ENCODE measurements at places on chromosomes 6 and 20.
A peak's percentile ranks its signal among the peaks of the same experiment; 100 is the strongest.

GRCh38 chr6:157989541-157990289, 8.1 kb downstream of the SYNJ2 start:
- peak; percentile 59 for DNase-seq

DNA sequence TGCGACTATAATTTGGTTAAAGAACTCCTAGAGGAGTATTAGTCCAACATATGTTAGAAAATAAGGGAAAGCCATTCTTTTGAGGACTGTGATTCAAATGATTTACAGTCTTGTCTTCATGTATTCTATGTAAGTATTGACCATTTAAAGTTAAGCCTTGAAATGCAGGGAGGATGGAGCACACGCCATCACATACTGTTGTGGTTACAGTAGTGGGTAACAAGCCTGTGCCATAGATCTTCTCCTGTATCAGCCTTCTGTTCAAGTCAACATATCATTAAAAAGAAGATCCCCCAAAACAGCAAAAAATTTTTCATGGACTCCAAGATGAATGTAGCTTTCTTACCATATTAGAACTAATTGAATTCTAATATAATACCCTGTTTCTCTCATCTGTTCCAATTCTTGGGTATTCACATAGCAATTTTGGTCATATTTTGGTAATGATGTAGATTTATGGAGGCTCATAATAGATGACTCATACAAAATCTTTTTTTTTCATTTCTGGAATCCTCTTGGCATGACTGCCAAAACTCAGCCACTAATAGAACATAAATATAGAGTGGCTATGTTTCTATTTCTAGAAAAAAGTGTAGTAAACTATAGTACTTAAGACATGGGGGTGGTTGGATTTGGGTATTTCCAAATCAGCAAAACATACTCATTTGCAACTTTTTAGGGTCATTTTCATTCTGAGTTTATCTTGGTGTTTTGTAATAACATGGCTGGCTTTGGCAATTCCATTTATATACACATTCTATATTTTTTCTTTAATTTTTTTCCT, 413.5 kb downstream of the BCKDHB start:
- no peak for DNase-seq

DNA sequence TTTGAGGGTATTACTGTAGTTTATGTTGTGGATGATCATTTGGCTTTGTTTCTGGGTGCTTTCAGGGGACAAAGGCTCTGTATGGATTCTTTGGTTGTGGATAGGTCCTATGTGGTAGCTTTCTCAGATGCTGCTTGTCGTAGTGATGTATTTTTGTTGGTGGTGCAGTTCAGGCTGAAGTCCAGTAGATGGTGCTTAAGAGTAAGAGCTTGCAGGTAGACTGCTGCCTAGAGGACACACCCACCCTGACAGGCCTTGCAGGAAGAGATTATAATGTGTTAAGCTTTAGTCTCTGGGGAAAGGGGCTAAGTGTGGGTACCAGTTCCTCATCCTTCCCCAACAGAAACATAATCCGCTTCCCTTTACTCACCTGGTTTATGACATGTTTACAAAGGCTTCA, 62.6 kb upstream of the ADGRB3 start:
- no peak for DNase-seq

- no peak for DNase-seq
These were observed 187.4 kb downstream of the RNGTT start for GRCh38 chr6:88775866-88776571.

DNA sequence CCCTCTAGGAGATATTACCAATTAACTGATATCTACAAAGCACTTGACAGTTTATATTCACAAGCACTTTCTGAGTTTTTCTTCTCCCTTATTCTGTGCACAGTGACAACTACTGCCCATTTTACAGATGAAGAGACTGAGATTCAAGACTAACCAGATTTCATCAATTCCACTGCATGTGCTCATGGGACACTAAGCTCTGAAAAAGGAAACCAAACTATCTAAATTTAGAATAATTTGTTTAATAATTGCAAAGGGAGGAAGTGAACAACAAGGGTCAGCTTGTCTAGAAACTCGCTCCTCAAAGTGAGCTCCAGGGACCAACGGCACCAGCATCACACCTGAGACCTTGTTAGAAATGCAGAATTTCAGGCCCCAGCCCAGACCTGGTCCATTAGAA, 50.8 kb upstream of the MYLIP start:
- no peak for DNase-seq

DNA sequence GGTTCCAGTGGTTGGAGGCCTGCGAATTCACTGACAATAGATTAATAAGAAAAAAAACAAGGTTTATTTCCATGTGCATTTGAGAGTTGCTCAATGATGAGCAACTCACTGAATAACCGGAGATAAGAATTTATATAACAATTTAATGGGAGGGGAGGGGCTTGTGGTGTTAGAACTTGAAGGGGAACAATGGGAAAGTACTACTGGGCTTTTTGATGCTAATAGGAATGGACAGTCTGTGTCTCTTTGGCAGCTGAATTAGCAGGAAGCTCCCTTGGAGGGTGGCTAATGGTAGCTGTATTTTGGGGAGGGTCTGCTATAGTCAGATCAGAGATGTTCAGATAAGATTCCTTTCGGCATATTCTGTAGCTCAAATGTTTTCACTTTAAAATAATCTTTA, 62.4 kb upstream of the GMDS start:
- DNase-seq, result no peak

GRCh38 chr6:16333580-16333979, 95.2 kb downstream of the GMPR start:
- DNase-seq, result no peak

DNA sequence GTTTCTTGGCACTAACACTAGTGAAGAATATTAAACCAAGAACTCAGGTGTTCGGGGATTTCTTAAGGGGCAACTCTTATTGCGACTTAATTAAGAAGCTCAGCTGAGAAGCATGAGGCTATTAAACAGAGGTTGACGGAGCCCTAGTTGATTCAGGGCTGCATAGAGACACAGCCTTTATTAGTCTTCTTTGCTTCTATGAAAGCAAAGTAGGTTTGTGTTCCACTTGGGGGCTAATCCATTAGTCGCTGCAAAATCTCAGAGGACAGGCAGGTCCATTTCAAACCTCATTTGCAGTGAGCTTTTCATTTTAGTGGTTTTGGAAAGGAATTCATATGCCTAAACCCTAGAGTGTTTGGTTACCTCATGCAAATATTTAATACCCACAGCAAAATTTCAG, 506.6 kb upstream of the SULF2 start:
- DNase-seq, result no peak

GRCh38 chr6:126541806-126542491, 202.0 kb downstream of the CENPW start:
- DNase-seq, result no peak

DNA sequence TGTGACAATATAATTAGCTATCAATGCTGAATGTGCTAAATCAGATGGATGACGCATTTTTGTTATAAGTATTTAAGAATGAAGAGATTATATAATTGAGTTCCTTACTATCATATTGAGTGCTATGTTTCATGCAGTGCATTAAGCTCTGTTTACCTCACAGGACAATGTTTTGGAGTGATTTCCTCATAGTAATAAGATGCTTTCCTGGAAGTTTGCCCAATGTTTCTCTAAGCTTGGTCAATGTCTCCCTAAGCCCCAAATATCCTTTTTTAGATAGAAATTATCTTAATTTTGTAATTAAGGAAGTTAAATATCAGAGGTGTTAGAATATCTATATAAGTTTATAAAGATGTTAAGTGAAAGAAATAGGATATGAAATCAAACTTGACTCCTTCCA, 489.6 kb downstream of the MMUT start:
- no peak for DNase-seq

DNA sequence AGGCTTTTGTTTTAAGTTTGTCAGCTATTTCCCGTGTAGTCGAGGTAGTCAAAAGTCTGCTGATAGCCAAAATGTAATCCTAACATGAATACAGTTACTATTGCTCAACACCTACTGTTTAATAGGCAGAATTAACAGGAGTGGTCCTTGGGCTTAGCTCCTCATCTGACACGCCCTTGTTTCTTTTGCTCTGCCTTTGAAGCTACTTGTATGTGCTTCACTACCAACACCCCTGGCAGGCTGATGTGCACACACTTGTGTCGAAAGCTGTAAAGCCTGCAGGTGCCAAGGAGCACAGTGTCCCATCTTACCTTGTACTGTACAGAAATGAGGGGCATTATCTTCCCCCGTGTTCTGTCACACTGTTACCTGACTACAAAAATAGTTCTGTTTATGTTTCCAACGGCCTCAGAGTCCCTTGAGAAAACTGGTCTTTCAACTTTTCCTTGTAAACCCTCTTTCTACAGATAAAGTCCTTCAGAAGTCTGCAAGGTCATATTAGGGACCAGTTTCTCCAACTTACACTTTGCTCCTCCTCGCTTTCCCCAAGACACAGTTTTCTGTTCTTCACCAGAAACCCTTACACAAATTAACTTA, 9.3 kb downstream of the SDHAF4 start:
- no peak for DNase-seq

GRCh38 chr20:1164871-1165270, 19.9 kb downstream of the TMEM74B start:
- DNase-seq, result no peak

- peak; percentile 56 for DNase-seq
These were observed 2.6 kb downstream of the TFEB start for GRCh38 chr6:41732591-41733359.

GRCh38 chr6:16973545-16974386, 128.1 kb upstream of the STMND1 start:
- no peak for DNase-seq

DNA sequence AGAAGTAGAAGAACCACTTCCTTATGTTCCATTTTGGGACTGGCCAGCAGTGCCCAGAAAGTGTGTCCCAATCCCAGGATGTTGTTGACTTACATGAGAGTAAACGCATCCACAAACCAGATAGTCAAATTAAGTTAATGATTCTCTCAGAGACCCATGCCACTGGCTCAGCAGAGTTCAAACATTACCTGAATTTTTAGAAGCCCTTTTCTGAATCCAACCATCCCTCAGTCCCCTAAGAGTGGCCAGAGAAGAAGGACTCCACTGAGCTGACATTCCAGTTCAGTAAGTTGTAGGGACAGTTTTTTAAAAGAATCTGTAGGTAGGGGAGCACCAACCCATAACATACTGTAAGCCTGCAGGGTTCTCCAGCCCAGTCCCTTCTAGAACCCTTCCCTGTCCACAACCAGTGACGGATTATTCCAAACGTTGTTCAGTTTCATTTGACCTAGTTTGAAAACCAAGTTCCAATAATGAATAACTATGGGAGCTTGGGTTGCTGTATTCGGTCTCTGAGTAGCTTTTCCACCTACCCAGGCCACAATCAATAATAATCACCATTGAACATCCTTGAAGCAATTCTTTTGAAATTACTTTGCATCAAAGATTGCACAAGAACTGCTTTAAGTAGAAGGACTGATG, 153.0 kb downstream of the LPA start:
- no peak for DNase-seq

- DNase-seq, result no peak
These were observed 42.9 kb downstream of the SRC start for GRCh38 chr20:37388831-37389230.

- DNase-seq, result peak; percentile 68
These were observed 511.8 kb upstream of the ZNF337 start for GRCh38 chr20:26208296-26209091.

DNA sequence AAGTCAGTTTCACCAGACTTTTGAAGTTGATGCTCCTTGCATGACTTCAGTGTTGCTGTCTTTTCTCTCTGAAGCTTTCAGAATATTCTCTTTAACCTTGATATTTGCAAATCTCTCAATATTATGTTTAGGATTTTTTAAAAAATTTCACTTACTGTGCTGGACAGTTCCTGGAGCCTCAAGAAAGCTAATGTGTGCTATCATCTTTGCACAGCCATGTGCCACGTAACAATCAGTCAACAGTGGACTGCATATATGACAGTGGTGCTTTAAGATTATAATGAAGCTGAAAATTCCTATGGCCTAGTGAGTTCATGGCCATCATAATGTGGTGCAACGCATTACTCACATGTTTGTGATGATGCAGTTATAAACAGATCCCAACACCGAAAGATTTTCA, 59.1 kb upstream of the OGFRL1 start:
- DNase-seq, result no peak

DNA sequence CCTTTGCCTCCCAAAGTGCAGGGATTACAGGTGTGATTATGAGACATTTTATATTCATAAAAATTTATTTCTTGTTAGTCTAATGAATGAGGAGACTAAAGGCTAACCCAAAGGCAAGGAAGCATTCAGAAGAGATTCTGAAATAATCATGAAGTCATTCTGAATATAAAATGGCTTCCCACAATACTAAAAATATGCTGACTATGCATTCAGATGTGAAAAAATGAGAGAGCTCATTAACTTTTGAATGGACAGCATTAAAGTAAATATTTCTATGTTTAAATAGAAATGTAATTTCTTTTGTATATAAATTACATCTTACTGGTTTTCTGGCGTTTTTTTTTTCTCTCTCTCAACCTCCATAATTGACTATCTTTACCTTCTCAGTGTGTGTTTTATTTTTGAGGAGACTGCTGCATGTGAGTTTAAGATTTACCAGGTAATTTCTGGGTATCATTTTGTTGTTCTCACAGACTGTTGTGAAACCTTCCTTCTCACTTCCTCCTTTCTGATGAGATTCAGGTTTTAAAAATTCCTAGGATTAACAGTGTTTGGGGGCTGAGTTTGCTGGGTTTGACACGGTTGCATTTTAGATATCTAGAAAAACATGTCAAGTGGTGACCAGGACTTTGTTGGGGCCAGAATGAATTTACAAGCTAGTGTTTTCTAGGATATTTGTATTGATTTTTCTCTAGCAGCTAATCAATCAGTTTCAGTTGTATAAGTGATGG, 316.6 kb downstream of the CDKAL1 start:
- no peak for DNase-seq

GRCh38 chr6:109739686-109740085, 48.6 kb downstream of the FIG4 start:
- DNase-seq, result no peak

DNA sequence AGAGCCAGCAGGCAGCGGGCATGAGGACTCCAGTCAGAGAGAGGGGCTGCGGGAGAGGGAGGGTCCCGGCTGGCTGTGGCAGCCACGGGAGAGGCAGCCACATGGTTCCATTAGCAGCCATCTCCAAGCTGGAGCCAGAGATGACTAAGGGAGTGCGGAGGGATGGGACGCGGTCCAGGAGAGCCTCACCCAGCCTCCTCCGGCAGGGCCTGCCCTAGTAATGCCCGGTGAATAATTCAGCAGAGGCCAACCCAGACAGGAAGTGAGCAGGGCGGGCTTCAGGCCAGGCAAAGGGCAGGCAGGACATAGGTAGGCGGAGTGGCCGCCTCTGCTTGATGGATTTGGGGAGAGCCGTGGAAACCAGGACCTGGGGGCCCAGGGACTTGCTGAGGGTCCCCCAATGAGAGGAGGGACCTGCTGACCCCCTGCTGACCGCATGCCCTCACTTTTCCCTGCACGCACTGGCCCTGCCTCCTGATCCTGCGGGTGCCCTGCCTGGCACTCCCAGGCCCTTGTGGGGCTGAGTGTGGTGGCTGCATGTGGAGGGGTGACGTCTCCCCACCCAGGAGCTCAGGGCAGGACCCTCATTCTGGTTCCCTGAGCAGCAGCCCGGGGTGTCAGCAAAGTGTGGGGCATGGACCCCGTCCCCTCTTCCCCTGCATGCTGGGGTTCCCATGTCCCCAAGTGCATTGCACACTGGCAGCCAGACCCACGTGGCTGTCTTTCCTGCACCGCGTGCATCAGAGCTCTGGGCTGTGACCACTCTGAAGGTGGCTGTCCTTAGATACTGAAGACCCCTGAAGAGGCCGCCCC, 51.8 kb upstream of the SLCO4A1 start:
- no peak for DNase-seq

All from CD4-positive, alpha-beta T cell treated with Interleukin-17A for 4 hours (primary cell).